ENCODE measurements at places on chromosomes 3 and 15.

- no peaks in the 10 kb centered on the region for H3K36me3 ChIP-seq
- no peaks in the 10 kb centered on the region for H3K27me3 ChIP-seq
- H3K4me1 ChIP-seq, result no peaks in the 10 kb centered on the region
- H3K4me3 ChIP-seq, result no peak overlapping the region
- H3K27ac ChIP-seq, result no peak overlapping the region
Measured at GRCh38 chr3:57779666-57780065, 23.6 kb downstream of the SLMAP start.

DNA sequence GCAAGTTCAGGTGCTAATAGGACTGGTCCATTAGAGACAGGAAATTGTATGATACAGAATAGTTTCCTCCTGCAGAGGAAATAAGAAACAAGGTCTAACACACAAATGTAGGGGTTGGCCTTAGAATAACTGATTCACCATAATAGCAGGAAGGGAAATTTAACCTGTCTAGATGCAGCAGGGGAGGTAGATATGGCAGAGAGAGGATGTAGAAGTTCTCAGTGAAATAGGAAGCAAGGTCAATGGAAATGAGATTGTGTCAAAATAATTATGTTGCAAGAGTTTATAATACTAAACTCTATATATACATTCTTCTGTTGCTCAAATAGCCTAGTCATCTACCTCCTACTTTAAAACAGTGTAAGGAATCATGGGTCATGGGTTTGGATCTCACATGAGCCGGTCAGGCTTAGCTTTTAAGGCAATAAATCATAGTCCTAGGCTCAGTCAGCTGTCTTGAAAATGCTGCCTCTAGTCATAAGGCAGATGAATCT lies 17.0 kb downstream of the BCL2A1 start:
- no peak overlapping the region for H3K4me3 ChIP-seq
- H3K4me1 ChIP-seq, result no peaks in the 10 kb centered on the region
- no peak overlapping the region for H3K27ac ChIP-seq
- no peaks in the 10 kb centered on the region for H3K27me3 ChIP-seq
- DNase-seq, result no peak
- no peaks in the 10 kb centered on the region for H3K36me3 ChIP-seq

DNA sequence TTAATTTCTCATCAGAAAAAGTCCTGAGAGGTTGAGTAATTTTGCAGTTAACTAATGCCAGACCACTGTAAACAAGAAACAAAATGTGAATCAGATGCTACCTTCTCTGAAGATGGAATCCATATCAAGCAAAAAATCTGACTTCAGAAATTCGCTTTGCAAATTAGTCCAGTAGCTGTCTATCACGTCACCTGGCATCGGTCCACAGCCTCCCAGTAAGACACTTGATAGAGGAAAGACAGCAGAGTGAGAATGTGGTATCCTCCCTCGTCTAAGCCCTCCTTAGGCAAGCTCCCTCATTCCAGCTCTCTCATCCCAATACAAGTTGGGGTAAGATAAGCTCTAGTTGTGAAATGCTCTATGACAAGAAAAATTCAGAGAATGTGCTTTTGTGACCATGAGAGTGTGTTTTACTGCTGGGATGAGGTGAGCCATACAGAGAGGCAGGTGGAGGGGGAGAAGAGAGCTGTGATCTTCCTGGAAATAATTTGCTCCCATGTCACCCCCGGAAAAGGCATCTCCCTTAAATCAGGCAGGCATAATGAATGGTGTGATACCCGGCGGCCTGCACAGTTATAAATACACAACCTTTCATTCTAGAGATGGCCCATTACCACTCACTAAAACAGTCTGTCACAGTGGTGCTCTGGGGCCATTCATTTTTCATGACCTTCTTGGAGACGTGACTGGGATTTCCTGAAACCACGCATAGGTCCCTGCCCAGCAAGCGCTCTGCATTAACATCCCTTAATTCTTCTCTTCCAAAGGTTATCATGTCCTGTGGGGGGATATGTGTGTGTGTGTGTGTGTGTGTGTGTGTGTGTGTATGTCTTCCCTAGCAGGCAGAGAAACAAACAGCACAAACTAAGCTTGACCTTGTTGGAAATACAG lies 602.0 kb upstream of the KCNMB2 start:
- DNase-seq, result peak; percentile 6
- H3K4me1 ChIP-seq, result no peaks in the 10 kb centered on the region
- no peaks in the 10 kb centered on the region for H3K36me3 ChIP-seq

DNA sequence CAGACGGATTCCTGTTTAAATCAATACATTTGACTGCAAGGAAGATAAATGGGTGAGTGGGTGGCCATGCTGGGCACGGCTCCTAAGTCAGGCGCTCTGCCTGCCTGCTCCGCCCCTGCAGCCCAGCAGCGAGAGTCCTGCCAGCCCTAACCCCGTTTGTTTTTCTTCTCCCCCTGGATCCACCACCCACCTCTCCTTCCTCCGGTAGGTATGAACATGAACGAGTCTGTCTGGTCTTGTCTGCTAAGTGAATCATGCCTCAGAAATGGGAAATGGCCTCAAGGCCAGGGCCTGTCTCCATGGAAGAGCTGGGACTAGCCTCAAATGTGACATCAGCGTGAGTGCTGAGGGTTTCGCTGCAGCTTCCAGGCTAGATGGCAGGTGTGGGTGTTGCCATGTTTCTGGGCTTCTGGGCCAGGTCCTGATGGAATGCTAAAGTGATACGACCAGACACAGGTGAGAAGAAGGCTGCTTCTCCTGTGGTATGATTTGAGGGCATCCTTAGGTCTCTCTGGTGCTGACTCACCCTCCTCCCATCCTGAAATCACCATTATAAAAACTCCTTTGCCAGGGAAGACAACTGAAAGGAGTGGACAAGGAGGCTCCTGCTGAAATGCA lies 5.6 kb upstream of the FEM1B start:
- no peaks in the 10 kb centered on the region for H3K27me3 ChIP-seq
- peak; percentile 30 for DNase-seq
- H3K4me1 ChIP-seq, result peaks cover 33% of the 10 kb centered on the region
- no peak overlapping the region for H3K27ac ChIP-seq
- H3K4me3 ChIP-seq, result no peak overlapping the region

- no peak overlapping the region for H3K4me3 ChIP-seq
- DNase-seq, result peak; percentile 92
- peak overlapping the region; percentile 86 for H3K27ac ChIP-seq
- H3K36me3 ChIP-seq, result no peaks in the 10 kb centered on the region
- H3K4me1 ChIP-seq, result peaks cover 6% of the 10 kb centered on the region
Measured at GRCh38 chr3:163722405-163722804, 1355.9 kb downstream of the SI start.

GRCh38 chr3:21390136-21390535 lies 360.9 kb downstream of the ZNF385D start:
- no peak for DNase-seq
- H3K36me3 ChIP-seq, result no peaks in the 10 kb centered on the region
- H3K4me1 ChIP-seq, result no peaks in the 10 kb centered on the region
- no peaks in the 10 kb centered on the region for H3K27me3 ChIP-seq
- H3K4me3 ChIP-seq, result no peak overlapping the region

DNA sequence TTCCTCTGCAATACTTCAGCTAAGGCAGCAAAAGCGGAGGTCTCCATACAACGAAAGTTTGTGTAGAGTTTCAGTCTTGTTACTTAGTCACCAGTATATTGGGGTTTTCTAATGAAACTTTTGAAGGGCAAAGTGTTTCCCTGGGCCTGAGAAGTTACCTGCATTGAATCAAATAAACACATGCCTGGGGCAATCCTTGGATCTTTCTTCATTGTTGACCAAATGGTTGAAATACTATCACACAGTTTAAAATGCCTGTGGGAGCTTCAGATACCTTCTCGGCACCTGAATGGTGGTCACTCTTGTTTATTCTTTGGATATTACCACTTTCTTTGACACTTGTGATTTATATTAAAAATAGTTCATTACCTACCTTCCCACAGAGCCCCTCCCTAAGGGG lies 988 bp upstream of the CHSY1 start:
- H3K27ac ChIP-seq, result no peak overlapping the region
- peaks cover 28% of the 10 kb centered on the region for H3K4me1 ChIP-seq
- peak overlapping the region; percentile 73 for H3K4me3 ChIP-seq
- H3K36me3 ChIP-seq, result no peaks in the 10 kb centered on the region
- peaks cover 17% of the 10 kb centered on the region for H3K27me3 ChIP-seq

GRCh38 chr3:72847282-72847681 lies 963 bp downstream of the SHQ1 start:
- no peaks in the 10 kb centered on the region for H3K36me3 ChIP-seq
- no peak overlapping the region for H3K27ac ChIP-seq
- peaks cover 18% of the 10 kb centered on the region for H3K27me3 ChIP-seq
- peaks cover 9% of the 10 kb centered on the region for H3K4me1 ChIP-seq
- no peak for DNase-seq
- peak overlapping the region; percentile 80 for H3K4me3 ChIP-seq

DNA sequence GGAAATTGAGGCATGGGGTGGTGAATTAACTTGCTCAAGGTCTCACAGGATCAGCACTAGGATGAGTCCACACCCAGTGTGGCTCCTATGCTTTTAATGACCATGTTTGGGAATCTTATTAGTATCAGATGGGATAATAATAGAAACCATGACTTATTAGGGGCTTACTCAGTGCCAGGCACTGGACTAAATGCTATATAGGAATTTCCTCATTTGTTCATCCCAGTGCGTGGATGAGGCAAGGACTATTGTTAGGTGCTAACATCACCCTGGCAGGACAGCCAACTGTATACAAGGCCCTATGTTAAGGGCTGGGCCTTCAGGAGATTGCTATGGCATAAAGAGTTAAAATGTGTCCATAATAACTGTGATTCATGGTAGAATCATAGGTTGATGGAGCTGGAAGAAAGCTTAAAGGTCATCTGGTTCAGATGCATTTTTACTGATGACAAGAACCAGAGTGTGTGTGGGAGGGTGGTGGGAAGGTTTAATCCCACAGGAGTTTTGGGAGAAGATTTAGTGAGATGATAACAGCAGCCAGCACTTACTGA lies 4.7 kb upstream of the FEM1B start:
- DNase-seq, result no peak
- no peak overlapping the region for H3K27ac ChIP-seq
- no peaks in the 10 kb centered on the region for H3K27me3 ChIP-seq
- H3K36me3 ChIP-seq, result no peaks in the 10 kb centered on the region
- no peak overlapping the region for H3K4me3 ChIP-seq

GRCh38 chr3:33278163-33278562 lies 921 bp downstream of the FBXL2 start:
- H3K27me3 ChIP-seq, result no peaks in the 10 kb centered on the region
- DNase-seq, result peak; percentile 21
- H3K27ac ChIP-seq, result no peak overlapping the region
- H3K36me3 ChIP-seq, result no peaks in the 10 kb centered on the region
- H3K4me3 ChIP-seq, result peak overlapping the region; percentile 80

DNA sequence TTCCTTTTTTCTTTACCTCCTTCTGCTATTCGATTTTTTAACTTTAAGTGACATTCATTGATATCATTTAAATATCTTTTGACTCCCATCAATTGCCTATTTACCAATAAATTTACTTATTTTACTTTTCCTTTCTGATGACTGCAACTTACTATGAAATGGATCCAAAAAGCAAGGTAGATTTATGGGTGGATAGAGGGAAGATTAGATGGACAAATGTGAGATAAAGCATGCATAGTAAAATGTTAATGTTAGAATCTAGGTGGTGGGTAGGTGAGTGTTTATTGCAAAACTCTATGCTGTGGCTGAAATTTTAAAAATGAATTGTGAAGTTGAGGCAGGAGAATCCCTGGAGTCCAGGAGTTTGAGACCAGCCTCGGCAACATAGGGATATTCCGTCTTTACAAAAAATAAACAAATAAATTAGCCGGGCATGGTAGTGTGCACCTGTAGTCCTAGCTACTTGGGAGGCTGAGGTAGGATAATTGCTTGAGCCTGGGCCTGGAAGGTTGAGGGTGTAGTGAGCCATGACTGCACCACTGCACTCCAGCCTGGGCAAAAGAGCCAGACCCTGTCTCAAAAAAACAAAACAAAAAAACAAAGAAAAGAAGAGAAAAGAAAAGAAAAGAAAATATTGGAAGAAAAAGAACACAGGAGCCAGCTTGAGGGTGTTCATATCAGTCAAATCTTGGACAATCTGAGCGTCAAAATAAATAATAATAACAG lies 6.1 kb upstream of the PDCD6IP start:
- H3K4me1 ChIP-seq, result peaks cover 8% of the 10 kb centered on the region
- no peak overlapping the region for H3K4me3 ChIP-seq
- no peak for DNase-seq
- no peaks in the 10 kb centered on the region for H3K27me3 ChIP-seq
- no peaks in the 10 kb centered on the region for H3K36me3 ChIP-seq

DNA sequence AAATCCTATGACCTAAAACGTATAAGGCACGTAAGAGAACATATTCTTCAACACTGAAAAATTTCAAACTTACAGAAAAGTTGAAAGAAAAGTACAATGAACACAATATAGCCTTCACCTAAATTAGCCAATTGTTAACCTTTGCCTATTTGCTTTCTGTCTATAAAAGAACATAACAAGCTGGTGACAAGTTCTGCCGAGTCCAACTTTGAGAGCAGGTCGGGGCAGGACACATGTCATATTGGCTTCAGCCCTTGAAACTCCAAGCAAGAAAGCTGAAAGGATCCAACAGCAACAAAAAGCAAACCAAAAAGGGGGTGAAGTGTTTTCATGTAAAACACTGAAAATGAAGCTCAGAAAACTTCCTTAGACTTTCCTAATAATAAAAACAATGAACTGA lies 59.1 kb downstream of the TBC1D2B start:
- H3K4me1 ChIP-seq, result no peaks in the 10 kb centered on the region
- no peak overlapping the region for H3K4me3 ChIP-seq
- H3K27me3 ChIP-seq, result no peaks in the 10 kb centered on the region
- no peak for DNase-seq

DNA sequence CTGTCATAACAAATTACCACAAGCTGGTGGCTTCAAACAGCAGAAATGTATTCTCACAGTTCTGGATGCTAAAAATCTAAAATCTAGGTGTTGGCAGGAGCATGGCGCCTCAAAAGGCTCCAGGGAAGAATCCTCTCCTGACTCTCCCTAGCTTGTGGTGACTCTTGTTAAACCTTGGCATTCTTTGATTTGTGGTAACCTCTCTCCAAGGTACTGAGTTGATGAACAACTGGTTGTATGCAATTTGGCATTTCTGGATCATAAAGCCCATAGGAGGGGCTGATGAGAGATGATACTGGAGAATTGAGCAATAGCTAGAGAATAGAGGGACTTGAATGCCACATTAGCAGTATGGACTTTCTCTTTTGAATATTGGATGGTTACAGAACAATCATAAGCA lies 821.8 kb downstream of the TBL1XR1 start:
- H3K4me3 ChIP-seq, result no peak overlapping the region
- H3K27me3 ChIP-seq, result no peaks in the 10 kb centered on the region
- DNase-seq, result peak; percentile 27
- H3K27ac ChIP-seq, result no peak overlapping the region
- H3K4me1 ChIP-seq, result peaks cover 10% of the 10 kb centered on the region

DNA sequence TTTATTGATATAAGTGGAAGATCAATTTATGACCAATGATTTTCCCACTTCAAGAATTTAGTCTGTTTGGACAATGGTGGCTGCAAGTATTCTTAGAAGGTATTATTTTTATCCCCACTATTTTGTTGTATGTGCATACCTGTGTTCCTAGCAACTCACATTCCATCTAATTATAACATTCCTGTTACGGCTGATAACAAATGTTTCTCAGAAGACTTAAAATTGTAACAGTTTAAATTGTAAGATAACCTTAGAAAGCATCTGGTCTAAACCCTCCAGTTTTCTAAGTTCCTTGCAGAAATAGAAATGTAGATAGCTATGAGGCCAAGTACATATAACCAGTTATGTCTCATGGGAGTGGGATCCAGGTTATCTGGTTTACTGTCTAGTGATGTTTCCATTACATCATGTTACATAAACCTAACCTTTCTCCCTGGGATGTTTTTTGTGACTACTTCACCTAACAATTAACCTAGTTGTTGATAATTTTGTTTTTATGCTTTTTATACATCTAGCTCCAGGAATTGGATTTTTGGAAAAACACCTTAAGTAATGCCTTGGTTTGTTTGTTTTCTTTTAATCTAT lies 11.1 kb upstream of the MFN1 start:
- H3K36me3 ChIP-seq, result peaks cover 30% of the 10 kb centered on the region
- no peak overlapping the region for H3K4me3 ChIP-seq
- no peak for DNase-seq
- no peaks in the 10 kb centered on the region for H3K4me1 ChIP-seq
- no peak overlapping the region for H3K27ac ChIP-seq

Data from GM23338 (cell line).